ENCODE measurements at places on chromosomes 5 and 9.
A peak's percentile ranks its signal among the peaks of the same experiment; 100 is the strongest.

- no peak for DNase-seq
Measured at GRCh38 chr5:102481054-102481715, 17.6 kb downstream of the SLCO6A1 start.

- DNase-seq: no peak
Measured at GRCh38 chr9:86757382-86757720, 190.0 kb downstream of the GAS1 start.

GRCh38 chr9:104028827-104029226, 65.3 kb upstream of the SMC2 start:
- DNase-seq: no peak

- DNase-seq: no peak
Measured at GRCh38 chr5:151541571-151541970, 49.6 kb downstream of the FAT2 start.

GRCh38 chr9:114602620-114603019, 8.5 kb upstream of the TMEM268 start:
- DNase-seq: no peak

DNA sequence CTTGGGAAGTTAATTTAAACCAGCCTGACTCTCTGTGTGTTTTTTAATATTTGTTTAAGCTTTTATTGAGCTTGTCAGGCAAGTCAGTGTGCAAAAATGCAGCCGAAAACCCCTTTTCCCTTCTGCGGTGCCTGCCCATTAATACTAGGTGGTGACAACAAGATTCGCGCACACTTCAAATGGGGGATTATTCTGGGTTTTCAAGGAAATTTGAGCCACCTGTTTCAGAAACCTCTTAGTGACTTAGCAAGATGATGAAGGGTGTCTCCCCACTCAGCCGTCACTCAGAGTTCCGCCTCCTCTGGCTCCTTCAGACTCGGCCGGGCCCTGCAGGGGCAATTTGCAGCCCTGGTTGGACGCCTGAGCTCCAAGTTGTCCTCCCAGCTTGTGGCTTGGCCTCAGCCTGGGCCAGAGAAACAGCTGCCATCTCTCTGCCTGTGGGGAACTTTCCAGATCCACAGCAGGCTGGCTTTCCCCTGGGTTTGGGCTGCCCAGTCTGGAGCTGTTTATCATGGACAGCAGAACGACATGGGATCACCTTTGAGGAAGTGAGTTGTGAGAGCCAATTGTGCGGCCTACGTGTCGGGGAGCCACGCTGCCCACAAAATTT, 75.9 kb downstream of the SPRY4 start:
- DNase-seq: no peak

GRCh38 chr9:105835721-105836120, 141.4 kb downstream of the TMEM38B start:
- DNase-seq: no peak

DNA sequence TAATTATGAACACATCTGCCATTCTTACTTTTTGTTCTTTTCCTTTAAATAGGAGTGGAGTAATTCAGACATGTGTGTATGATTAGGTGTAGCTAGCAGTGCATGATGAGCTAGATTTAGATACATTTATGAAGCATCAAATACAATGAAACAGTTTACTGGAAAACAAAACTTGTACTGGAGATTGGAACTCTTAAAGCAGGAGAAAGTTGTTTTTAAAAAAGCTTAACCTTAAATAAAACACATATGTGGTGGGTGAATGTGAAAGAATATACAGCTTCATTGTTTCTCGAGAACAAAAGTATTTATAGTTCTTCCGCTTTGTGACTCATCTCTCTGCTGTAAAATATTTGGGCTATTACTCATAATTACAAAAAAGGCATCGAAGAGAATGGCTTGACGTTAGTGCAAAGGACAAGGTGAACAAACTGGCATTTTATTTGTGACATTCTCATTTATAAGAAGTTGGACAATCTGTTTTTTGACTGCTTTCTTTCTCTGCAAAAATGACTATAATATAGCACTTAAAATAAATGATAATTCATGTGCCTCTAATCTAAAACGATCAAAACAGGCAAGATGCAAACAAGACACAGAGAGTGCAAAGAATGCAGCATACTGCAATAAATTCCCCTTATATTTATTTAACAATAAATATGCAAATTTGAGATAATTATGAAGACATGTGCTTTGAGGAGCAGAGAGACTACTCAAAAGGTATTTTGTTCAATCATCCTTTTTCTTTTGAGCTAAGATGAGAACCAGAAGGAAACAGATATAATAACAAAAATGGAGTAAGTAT, 478.8 kb downstream of the CETN3 start:
- no peak for DNase-seq

GRCh38 chr9:119005162-119005561, 364.1 kb downstream of the BRINP1 start:
- DNase-seq: no peak

DNA sequence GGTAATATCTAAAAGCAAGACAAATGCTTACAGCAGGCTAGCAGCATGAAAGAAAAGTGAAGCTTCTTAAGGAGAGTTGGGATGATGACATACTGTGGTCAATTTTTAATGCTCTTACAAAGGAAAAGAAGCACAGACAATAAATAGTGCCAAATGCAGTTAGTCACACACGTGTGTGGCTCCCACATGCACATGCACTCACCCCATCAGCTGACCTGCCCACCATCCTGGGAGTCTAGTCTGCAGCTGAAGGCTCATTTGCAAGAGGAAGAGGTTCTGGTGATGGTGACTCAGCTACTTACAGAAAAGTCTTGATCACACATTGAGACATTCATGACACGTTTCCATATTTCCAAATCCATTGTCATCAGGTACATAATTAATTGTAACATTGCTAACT, 129.3 kb downstream of the MRPL36 start:
- no peak for DNase-seq

DNA sequence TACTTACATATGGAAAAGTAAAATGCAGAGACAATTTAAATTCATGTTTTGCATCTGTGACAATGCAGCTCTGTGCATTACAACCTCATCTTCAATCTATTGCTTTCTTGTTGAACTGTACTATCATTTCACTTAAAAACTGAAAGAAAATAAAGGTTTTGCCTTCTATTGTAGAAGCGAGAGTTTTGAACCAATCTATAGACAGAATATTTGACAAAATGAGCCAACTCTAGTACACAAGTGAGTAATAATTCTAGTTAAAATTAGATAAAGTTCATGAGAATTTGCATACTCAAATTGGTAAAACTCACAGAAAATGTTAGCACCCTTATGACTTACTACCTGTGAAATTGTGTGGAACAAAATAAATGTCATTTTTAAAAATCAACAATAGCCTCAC, 123.7 kb downstream of the EDIL3 start:
- DNase-seq: no peak

- DNase-seq: no peak
Measured at GRCh38 chr9:75615284-75615683, 275.2 kb upstream of the PCSK5 start.

GRCh38 chr5:40410964-40411635, 268.6 kb upstream of the PTGER4 start:
- no peak for DNase-seq

- DNase-seq: no peak
Measured at GRCh38 chr5:159430361-159431012, 100.2 kb upstream of the IL12B start.

- no peak for DNase-seq
Measured at GRCh38 chr9:112839331-112839730, 51.3 kb downstream of the SLC46A2 start.

DNA sequence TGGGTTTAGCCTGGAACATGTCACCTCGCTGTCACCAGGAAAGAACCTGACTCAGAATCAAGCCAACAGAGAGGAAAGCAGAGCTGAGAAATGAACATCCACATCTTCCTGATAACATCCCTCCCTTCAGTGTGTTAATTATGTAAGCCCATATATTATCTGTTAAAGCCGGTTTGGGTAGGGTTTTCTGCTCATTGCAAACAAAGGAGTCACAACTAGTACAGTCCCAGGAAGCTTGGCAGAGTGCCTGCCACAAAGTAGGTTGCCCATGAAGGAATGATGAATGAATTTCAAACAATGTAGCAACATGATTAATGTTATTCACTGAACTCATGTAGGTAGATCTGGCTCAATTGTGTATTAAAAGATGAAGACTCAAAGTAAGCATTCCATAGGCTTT, 10.4 kb upstream of the PPARGC1B start:
- no peak for DNase-seq

DNA sequence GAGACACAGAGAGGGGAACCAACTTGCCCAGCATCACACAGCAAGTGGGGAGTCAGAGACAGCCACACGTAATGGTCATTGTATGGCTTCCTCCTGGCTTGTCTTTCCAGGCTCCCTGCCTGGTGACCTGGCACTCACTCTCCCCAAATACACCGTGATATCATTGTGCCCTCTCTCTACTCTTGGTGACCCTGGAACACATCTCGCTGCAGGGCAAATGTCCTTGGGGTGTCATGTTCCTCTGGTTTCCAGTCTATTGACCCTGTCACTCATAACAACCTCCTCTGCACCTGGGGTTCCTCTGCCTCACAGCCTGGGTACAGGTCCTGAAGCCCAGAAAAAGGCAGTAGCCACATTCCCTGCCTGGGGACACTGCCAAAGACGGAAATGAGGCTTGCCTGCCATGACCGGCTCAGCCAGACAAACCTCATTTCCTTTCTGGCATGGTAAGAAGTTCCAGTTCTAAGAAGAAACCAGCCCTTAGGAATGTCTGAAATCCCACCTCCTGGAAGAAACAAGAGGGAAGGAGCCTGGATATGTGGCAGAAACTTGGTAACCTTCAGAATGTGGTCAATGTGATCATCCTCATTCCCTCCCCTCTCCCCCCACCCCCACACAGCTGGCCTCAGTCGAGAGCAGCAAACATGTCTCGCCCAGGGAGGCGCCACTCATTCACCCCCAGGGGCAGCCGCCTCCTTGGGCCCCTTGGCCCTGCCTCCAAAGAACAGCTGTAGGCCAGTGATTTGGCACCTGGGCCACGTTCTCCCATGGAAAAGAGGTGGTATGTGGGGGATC, 30.6 kb upstream of the SMU1 start:
- no peak for DNase-seq

- DNase-seq: peak; percentile 67
Measured at GRCh38 chr9:134163371-134164196, 780 bp downstream of the RNU6ATAC start.

- DNase-seq: no peak
Measured at GRCh38 chr5:15321776-15322175, 178.2 kb upstream of the FBXL7 start.

DNA sequence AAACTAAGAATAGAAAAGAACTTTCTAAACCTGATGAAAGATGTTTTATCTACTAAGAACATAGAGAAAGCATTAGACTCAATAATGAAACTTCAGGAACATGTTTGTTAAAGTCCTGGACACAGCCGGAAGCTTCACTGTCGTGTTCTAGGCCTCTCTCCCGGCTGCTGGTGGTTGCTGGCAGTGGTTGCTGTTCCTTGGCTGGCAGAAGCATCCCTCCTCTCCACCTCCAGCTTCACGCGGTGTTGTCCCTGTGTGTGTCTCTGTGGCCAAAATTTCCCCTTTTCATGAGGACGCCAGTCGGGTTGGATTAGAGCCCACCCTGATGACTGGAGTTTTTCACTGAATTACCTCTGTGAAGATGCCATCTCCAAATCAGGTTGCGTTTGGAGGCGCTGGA, 6.5 kb upstream of the MED10 start:
- DNase-seq: no peak

- peak; percentile 93 for DNase-seq
Measured at GRCh38 chr9:126628146-126628545, 14.4 kb downstream of the LMX1B start.

GRCh38 chr9:72509635-72510034, 11.8 kb upstream of the TMC1 start:
- DNase-seq: no peak

DNA sequence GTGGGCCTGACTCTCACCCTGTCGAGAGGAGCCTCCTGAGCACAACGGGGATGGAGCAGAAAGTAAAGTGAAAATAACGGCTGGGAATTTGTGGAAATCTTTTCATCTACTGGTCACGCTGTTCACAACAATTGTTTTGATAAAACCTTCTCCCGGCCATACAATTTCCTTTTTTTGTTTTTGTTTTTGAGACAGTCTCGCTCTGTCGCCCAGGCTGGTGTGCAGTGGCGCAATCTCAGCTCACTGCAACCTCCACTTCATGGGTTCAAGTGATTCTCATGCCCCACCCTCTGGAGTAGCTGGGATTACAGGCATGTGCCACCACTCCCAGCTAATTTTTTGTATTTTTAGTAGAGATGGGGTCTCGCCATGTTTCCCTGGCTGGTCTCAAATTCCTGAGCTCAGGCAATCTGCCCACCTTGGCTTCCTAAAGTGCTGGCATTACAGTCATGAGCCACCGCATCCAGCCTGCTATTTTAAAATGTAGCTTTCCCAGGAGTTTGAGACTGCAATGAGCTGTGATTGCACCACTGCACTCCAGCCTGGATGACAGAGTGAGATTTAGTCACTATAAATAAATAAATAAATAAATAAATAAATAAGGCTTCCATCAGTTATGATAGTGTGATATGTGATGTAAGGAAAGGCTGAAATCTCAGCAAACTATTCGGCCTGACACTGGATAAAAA, 73.5 kb upstream of the PTGER4 start:
- no peak for DNase-seq

GRCh38 chr9:134263596-134263995, 62.7 kb upstream of the RXRA start:
- DNase-seq: no peak

DNA sequence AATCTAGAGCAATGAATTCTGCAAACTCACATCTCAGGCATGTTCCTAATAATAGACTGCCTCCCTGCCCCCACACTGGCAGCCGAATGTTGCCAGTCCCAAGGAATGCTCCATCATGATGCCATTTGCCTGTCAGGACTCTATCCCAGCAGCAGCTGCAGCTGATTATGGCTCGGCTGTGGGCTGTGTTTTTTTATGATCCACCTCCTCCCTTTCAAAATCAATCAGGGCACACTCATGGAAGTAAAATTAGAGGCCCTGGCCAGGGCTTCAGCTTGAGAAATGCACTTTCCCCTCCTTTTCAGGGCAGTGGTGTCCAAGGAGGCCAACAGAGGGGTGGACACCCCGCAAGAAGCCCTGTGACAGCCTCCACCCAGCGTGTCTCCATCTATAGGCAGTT, 176.7 kb upstream of the S1PR3 start:
- DNase-seq: peak; percentile 68

DNA sequence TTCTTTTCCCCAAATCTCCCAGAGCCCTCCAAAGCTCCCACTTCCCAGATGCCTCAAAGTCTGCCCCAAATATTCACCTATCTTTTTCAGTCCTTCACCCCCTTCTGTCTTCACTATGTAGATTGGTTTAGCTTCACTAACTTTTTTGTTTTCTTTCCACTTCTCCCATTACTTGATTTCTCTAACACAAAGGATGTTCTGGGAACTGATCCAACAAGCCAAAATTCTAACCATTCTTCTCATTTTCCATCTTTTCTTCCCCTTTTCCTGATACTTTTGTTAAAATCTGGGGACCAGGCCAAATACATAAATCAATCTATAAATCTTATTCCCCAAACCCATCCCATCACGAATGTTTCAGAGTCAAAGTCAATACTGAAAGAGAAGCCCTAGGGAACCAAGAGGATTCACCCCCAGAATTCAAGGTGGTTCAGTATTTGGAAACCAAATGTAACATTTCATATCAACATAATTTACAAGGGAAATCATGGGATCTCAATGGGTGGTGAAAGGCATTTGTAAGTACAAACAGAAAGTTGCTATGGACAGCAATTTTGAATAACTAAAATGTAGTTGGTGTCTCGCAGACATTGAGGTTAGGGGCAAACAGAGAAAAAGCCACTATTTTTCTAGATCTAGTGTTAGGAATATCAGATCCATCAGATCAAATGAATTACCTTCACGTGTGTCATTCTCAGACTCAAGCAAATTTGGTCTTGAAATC, 35.3 kb downstream of the APTX start:
- DNase-seq: no peak

Measured in SK-N-SH (cell line).